Stimulated activated CD4-positive, alpha-beta T cell treated with anti-CD3 and anti-CD28 coated beads, Interleukin-1b, Interleukin-23, amount 100 ng/mL, for 1 hour (primary cell): ENCODE measurements at places on chromosomes 11 and 22.

DNA sequence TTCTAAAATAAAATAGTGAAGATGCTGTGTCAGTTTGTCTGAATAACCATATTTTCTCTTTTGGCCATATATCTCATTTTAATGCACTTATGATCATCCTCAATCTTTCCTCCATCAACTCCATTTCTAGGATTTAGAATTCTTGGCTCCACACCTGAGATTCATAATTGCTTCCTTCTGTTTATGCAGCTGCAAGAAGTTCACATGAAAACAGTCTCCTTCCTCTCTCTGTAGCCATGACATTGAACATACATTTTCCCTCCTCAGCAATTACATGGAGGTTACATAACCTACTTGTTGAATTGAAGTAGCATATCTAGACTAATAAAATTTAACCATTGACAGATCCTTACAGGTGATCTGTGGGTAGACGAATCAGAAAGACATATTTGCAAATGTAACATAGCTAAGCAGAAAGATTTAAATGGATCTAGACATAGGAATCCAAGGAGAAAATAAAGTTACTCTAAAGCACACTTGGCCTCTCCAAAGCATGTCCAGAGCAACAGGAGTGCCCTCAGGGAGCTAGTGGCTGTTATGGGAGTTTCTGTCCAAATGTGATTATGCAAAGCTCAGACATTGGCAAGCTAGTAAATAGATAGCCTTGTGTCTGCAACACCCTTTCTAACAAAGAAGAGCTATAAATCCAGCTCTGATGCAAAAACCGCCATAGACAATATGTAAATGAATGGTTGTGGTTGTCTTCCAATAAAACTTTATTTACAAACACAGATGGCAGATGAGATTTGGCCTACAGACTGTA is 119.9 kb upstream of the MPPED2 start:
- no peak for DNase-seq

DNA sequence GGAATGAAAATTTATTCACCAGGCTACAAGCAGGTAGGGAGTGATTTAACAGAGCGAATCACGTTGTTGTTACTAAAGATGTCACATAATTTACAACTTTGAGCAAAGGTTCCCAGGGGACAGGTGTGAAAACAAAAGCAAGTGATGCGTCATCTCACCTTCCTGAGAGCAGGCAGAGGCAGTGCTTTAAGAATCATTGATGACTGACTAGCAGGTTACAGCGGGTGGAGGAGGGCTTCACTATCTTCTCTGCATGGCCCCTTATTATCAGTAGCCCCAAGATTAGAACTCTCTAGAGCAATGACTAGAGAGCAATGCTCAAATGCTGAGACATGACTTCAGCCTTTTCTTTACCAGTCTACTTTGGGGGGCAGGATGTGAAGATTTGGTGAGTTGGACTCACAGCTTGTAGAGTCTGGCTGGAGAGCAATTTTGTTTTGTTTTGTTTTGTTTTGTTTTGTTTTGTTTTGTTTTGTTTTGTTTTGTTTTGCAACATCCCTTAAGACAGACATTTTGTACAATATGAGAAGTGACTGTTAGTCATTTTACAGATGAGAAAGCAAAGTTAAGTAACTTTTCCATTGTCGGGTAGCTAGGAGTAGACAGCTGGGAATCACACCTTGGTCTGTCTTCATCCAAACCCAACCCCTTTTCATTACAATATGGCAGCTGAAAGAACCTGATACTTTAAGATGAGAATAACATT is 84.8 kb downstream of the SLC1A2 start:
- DNase-seq = no peak

GRCh38 chr11:104152941-104153505 is 10.9 kb downstream of the PDGFD start:
- no peak for DNase-seq

DNA sequence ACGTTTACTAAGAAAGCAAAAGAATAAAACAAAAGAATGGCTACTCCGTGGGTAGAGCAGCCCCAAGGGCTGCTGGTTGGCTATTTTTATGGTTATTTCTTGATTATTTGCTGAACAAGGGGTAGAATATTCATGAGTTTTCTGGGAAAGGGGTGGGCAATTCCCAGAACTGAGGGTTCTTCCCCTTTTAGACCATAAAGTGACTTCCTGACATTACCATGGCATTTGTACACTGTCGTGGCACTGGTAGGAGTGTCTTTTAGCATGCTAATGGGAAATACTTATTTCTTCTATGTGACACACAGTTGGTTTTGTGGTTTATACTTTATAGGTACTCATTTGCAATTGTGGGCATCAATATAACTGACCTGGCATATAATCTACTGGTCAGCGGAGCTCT is 56.3 kb downstream of the SLN start:
- DNase-seq = no peak

GRCh38 chr11:44467931-44468330 is 97.5 kb upstream of the CD82 start:
- DNase-seq = no peak

- no peak for DNase-seq
These were observed 1.0 kb upstream of the HTATIP2 start for GRCh38 chr11:20362481-20362880.

DNA sequence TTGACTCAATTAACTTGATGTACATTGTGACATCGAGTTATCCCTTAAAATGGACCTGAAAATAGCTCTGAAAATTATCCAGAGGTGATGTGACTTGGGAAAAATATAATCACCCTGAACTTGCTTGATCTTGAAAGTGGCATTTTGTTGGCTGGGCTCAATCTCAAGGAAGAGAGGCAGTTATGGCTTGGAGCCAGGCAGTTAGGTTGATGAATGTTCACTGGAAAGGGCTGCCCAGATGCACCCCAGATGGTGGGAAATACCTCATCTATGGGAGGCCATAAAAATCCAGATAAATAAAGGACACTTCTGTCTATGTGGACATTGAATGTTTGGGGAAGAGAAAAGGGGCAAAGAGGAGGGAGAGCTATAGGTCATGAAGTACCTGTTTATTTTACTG is 55.7 kb upstream of the OR5AN1 start:
- no peak for DNase-seq

DNA sequence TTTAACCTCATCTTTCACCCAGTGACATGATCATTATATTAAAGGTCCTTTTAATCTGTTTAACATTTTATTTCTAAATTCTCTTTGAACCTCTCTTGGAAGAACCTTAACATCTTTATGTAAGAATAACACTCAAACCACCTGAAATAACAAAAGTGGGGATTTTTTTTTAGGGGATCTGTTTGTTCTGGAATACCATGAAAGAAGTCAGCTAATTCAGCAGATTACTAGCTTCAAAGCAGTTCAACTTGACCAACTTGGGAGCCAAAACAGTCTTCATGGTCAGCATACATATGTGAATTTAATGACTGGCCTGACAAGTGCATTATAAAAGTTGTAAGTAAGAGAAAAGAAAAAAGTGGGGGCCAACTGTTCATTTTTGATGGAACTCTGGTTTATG is 52.3 kb downstream of the CCDC34 start:
- no peak for DNase-seq

GRCh38 chr11:120925944-120926343 is 98.0 kb upstream of the TBCEL start:
- no peak for DNase-seq

DNA sequence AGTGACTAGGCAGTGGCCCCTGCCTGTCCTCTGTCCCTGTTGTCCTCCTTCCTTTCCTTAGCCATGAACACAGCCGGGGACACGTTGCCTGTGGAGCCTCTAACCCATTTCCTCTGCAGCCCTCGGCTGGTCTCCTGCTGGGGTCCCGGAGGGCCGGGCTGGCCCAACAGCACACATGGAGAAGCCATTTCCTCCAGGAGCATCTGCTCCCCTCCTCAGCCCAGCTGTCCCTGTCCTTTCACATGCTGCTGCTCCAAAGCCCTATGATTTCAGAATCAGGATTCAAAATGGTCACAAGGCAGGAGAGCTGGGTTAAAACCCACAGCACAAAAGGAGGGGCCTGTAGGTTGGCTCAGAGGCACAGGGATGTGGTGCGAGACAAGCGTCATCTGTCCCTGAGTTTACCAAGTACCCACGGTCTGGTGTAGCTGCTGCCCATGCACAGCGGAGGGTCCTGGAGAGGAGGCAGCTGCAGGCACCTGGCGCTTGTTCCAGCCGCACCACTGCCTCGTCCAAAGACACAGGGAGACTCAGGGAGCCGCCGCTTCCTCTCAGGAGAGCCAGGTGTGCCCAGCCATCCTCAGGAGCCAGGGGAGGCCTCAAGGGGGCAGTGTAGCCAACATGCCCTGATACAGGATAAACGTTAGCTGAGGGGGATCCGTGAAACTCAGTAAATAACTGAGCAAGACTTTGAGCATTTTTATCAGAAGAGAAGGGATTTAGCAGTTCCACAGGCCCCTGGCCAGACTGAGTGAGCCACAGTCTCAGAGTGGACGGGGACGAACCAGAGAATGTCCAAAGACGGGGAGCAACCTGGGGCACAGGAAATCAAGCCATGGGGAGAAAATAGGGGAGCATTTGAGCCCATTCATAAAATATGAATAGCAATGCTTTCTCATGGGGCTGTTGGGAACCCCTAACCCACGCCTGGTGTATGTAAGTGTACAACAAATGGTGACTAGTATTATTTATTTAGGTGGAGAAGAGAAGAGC is 3.9 kb upstream of the VSIG10L2 start:
- peak; percentile 34 for DNase-seq

DNA sequence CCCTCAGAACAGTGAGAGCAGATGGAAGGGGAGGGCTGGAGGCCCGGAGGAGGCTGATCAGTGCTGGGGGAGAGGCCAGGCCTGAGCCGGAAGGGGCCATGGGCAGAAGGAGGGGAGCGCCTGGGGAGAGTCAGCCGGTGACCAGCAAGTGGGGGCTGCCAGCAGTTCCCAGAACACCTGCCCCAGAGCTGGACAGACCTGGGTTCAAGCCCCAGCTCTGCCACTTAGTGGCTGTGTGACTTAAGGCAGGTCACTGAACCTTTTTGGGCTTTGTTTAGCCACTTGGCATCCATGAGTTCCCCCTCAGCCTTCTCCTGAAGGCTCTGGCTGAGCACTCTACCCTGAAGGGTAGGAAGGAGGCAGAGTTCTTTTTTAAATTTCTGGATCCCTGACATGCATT is 17.4 kb downstream of the WNT11 start:
- no peak for DNase-seq

DNA sequence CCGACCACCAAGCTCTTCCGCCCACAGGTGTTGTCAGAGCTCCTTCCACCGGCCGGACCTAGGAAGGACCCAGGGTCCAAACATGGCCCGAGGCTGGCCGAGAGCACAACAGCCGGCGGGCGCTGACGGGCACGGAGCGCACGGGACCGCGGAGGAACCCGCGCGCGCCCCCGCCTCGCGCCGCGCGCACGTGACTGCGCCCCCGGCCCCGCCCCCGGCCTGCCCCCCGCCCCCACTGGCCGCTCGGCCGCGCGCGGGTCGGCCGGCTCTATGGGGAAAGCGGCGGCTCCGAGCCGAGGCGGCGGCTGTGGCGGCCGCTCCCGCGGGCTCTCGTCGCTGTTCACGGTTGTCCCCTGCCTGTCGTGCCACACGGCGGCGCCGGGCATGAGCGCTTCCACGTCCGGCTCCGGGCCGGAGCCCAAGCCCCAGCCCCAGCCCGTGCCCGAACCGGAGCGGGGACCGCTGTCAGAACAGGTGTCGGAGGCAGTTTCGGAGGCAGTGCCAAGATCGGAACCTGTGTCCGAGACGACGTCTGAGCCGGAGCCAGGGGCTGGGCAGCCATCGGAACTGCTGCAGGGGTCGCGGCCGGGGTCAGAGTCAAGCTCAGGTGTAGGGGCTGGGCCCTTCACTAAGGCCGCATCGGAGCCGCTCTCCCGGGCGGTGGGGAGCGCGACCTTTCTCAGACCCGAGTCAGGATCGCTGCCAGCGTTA is at the start of gene OSBP2:
Gene OSBP2 (plus strand): TSS at position 235 of the 711 bp plus-strand sequence. CDS start 36 bp downstream, at position 271.
- no peak for DNase-seq

- DNase-seq = no peak
These were observed 51.4 kb upstream of the NECTIN1 start for GRCh38 chr11:119780222-119780953.

- DNase-seq = no peak
These were observed 3.4 kb downstream of the KMT2A start for GRCh38 chr11:118439646-118440045.

GRCh38 chr11:132414451-132414850 is 1044.0 kb downstream of the NTM start:
- no peak for DNase-seq

- no peak for DNase-seq
These were observed 392.9 kb downstream of the TBC1D22A start for GRCh38 chr22:47155131-47155885.
